Activated CD4-positive, alpha-beta T cell treated with anti-CD3 and anti-CD28 coated beads for 48 hours (primary cell): ENCODE measurements at places on chromosomes 7 and 10.
A peak's percentile ranks its signal among the peaks of the same experiment; 100 is the strongest.

GRCh38 chr10:7507887-7508726 is 97.3 kb upstream of the SFMBT2 start:
- peak; percentile 16 for DNase-seq

DNA sequence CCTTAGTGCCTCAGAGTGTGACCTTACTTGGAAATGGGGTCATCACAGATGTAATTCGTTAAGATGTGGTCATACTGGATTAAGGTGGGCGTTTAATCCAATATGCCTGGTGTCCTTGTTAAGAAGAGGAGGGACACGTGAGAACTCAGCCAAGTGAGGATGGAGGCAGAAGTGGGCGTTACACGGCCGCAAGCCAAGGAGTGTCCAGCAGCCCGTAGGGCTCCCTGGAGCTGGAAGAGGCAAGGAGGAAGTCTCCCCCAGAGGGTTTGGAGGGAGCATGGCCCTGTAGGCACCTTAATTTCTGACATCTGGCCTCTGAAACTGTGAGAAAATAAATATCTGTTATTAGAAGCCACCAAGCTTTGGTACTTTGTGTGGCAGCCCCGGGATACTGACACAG is 21.3 kb downstream of the DOCK1 start:
- DNase-seq: no peak

DNA sequence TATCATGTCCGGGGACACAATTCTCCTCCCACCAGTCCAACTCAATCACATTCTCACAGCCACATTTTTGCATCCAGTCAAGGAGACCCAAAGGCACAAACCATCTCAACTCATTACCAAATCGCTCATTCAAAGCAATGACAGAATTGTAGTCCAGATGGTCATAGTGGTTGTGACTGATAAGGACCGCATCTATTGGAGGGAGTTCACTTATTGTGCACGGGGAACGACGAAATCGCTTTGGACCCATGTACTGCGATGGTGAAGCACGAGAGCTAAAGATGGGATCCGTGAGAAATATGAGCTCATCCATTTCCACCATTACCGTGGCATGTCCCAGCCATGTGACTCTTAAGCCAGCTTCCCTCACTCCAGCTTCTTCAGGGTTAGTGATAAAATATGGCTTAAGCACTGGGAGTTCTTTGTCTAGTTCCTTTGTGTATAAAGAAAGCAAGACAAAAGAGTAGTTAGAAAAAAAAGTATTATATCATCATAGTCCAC is 29.1 kb downstream of the NAPEPLD start:
- no peak for DNase-seq

DNA sequence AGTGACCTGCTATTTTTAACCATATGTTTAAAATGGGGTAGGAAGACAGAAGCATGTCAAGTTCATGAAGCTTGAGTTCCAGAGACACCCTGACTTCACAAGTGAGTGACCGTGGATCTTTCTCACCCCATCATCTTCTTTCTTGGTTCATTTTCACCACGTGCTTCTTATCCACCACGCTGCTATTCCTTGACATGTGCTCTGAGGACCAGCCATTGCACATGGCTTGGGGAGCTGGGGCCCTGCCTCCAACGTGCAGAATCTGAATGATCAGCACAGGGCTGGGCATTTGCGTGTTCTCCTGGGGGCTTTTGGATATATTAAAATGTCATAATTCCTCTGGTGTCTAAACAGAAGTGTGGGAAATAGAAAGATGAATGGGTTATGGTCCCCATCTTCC is 25.0 kb upstream of the GTPBP4 start:
- no peak for DNase-seq

DNA sequence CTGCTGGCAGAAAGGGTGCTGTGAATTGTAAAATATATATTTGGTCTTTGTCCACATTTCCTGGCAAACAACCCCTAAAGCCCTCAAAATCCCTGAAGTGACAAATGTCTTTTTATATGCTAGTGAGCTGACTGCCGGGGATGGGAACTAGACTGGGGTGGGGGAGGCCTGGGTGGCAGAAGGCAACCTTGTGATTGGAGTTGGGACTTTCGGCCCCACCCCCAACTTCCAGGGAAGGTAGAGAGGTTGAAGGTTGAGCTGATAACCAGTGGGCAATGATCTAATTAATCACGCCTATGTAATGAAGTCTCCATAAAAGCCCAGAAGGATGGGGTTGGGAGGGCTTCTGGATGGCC is 2.7 kb downstream of the EPHA1 start:
- DNase-seq: no peak

GRCh38 chr7:48962821-48963505 is 38.6 kb downstream of the CDC14C start:
- DNase-seq: no peak

- no peak for DNase-seq
Measured at GRCh38 chr10:73965890-73966768, 31.8 kb upstream of the VCL start.

DNA sequence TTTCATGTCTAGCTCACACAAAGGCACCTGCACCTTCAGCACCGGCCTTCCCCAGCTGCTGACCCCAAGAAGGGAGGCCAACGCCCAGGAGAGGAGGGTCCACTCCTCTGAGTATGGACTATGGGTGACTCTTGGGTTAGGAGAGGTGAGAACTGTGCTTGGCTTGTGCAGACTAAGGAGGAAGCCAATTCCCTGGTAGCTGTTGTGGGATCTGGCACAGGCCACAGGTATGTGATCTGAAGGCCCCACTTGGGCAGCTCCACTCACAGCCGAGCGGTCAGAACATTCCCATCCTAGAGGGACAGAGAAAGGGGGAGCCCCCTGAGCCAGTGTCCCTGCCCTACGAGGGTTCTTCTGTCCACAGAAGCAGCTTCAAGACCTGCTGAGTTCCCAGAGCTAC is 52.8 kb upstream of the FIGNL1 start:
- no peak for DNase-seq

- DNase-seq: no peak
Measured at GRCh38 chr7:36128448-36129047, 24.5 kb upstream of the EEPD1 start.

GRCh38 chr10:133068111-133069032 is 19.4 kb upstream of the ADGRA1 start:
- no peak for DNase-seq

- no peak for DNase-seq
Measured at GRCh38 chr7:149783386-149784250, 10.2 kb upstream of the ZNF467 start.

- no peak for DNase-seq
Measured at GRCh38 chr7:4824120-4824775, 37.6 kb downstream of the PAPOLB start.

GRCh38 chr10:85922356-85923129 is 444.1 kb downstream of the GRID1 start:
- no peak for DNase-seq

GRCh38 chr7:118304100-118304499 is 79.6 kb downstream of the ANKRD7 start:
- DNase-seq: no peak

DNA sequence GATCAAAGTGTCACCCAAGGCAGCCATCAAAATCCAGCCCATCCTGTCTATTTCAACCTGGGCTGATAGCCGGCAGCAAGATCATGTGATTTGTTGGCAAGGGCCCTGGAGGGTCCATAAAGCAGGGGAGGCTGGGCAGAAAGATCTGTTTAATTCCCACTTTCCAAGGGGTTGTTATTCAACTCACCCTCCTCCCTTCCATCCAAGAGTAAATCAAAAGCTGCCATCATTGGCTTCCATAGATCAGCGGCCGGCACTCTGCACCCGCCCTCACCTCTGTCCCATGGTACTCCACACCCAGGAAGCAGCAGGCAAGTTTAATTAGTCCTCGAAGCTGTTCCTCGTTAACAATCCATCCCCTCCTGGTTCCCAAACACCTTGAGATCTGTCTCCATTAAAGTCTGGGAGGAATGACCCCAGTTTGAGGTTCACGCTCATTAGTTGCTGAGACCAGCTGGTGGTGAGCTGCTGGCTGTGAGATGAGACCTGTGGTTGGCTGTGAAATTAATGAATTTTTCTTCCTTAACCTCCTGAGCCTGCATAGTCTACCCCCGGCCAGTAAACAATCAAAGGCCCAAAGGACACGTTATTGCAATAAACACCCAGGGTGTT is 120.6 kb upstream of the CHST15 start:
- DNase-seq: no peak

GRCh38 chr7:150388709-150389531 is 9.8 kb downstream of the ZNF775 start:
- DNase-seq: no peak

GRCh38 chr7:116418524-116418923 is 81.0 kb upstream of the CAV2 start:
- no peak for DNase-seq

GRCh38 chr10:88243202-88243744 is 339.8 kb downstream of the RNLS start:
- no peak for DNase-seq

DNA sequence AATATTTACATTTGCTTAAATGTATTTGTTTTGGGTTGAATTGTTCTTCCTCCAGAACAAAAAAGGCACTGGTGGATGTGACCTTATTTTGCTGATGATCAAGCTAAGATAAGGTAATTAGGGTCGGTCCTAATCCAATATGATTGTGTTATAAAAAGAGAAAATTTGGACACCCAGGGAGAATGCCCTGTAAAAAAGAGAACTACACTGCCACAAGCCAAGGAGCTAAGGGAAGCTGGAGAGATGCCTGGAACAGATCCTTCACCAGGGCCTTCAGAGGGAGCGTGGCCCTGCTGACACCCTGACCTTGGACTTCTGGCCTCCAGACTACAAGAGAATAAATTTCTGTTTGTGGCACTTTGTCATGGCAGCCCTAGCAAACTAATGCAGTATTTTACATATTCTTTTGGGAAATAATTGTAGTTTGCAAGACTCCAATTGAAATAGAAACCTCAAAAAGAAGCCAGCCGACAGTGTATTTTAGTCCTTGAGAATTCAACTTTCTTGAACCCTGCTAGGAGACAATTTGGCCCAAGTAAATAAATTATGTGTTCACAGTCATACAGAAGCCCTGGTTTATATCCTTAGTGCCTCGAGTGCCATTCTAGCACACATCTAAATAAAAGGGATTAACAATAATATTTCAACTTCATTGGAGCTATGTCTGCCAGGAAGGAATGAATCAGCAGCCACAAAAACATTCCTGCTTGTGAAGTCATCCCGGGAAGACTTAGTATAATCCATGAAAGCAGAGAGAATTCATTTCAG is 164.6 kb downstream of the PKD1L1 start:
- no peak for DNase-seq

DNA sequence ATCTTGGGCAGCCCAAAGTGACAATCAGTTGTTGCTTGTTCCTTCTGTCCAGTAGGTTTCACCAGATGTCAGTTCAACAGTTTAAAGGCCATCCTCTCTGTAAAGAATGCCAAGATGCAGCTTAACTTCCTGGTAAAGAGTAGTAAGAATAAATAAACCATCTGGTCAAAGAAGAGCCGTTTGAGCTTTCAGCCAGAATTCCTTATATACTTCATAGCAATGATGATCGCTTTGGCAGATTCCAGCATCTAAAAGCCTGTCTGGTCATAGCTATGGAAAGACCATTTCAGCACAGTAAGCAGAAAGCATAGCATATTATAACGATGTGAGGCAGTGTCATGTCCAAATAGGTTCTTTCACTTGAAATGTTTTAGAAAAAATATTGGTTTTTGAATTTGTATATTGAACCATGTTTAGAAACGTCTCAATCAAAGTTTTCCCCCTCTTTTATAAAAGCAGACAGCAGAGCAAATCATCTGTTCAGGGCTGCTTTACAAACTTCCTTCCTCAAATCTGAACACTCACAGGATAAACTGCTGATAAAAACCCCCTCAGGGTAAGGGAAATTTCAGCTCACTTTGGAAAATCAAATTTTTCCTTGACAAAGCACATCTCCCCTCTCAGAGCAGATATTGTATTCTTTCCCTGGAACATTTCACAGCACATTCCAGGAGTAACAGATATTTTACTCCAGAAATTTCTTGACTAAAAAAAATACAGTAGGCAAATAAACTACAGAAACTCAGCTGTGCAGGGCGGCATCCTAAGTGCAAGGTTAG is 184.1 kb downstream of the NOC3L start:
- DNase-seq: no peak

DNA sequence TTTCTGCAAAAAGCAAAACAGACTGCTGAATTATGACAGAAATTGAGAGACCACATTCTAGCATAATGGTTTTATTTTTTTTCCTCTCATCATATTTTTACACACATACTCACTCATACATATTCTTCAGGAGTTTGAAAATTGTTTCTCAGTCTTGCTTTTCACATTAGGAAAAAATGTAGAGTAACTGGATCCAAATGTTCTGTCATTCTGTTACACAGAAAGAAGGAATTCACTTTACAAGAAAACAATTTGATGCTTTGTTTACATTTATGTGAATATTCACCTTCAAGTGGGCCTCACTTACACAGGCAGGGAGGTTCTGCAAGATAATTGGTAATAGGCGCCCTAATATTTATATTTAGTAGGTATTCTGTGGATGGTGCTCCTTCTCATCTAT is 82.0 kb downstream of the ARL4A start:
- no peak for DNase-seq
